ENCODE measurements at places on chromosomes 3 and 15. TPM values are rescaled to one million over a fixed set of nuclear protein-coding genes. Genes with fewer than 3 reads are reported as not detected.

DNA sequence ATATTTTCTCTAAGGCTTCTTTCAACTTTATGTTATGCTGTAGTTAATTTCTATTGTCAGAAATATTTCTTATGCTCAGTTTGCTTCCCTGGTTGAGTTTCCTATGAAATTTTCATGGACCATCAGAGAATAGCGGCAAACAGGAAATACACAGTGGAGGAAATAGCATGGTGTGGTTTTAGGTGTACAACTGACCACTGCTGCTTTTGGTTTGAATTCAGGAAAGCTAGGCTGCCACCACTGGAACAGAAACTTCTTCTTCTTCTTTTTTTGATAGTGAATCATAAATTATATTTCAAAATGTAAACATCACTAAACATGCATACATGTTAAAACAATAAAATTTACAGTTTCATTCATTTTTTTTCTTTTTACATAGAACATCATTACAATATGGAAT, 316.6 kb upstream of the TGFBR2 start:
- H3K4me1 ChIP-seq: peaks cover 66% of the 10 kb centered on the region
- no peaks in the 10 kb centered on the region for H3K36me3 ChIP-seq
- H3K27ac ChIP-seq: no peak overlapping the region
- no peaks in the 10 kb centered on the region for H3K27me3 ChIP-seq

GRCh38 chr3:45572755-45573154, 21.8 kb upstream of the LIMD1 start:
- H3K36me3 ChIP-seq: no peaks in the 10 kb centered on the region
- peaks cover 22% of the 10 kb centered on the region for H3K4me1 ChIP-seq
- DNase-seq: no peak
- no peak overlapping the region for H3K27ac ChIP-seq
- H3K27me3 ChIP-seq: no peaks in the 10 kb centered on the region

ALS2CL gene
- 3.6 TPM for total RNA-seq

TMEM39A gene
- total RNA-seq: 73.1 TPM

CHRM5 gene
- not detected for total RNA-seq

GRCh38 chr3:193853511-193854219, 260.7 kb downstream of the OPA1 start:
- no peak overlapping the region for H3K27ac ChIP-seq
- H3K4me3 ChIP-seq: no peak overlapping the region
- H3K27me3 ChIP-seq: peaks cover 35% of the 10 kb centered on the region
- peaks cover 23% of the 10 kb centered on the region for H3K4me1 ChIP-seq
- H3K36me3 ChIP-seq: no peaks in the 10 kb centered on the region

DNA sequence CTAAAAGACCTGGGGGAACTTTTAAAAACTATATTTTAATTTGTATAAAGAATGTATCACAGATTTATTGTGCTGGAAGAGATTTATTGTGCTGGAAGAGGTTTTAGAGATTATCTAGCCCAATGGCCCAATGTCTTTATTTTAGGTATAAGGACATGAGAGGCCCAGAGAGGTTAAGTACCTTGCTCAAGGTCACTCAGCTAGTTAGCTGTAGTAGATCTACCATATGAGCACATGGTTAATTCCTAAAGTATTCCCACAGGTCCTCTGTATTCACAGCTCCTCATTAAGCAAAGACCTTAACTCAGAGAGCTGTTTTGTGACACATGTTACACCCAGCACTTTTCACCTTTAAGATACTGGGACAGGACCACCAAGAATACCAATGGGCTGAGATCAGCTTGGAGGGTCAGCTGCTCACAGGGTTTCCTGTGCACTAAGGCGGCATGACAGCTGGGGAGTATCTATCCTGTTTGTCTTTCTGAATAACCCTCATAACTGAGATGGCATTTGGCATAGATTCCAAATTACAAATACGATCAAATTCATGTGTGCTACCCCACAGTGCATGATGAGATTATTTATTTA, 143.1 kb upstream of the TBL1XR1 start:
- H3K27ac ChIP-seq: peak overlapping the region; percentile 84
- peaks cover 89% of the 10 kb centered on the region for H3K4me1 ChIP-seq
- no peak for DNase-seq
- H3K36me3 ChIP-seq: no peaks in the 10 kb centered on the region

- no peaks in the 10 kb centered on the region for H3K36me3 ChIP-seq
- no peak overlapping the region for H3K4me3 ChIP-seq
- no peaks in the 10 kb centered on the region for H3K4me1 ChIP-seq
- H3K27me3 ChIP-seq: no peaks in the 10 kb centered on the region
Measured at GRCh38 chr3:98180319-98180890, 13.9 kb downstream of the OR5H15 start.

DNA sequence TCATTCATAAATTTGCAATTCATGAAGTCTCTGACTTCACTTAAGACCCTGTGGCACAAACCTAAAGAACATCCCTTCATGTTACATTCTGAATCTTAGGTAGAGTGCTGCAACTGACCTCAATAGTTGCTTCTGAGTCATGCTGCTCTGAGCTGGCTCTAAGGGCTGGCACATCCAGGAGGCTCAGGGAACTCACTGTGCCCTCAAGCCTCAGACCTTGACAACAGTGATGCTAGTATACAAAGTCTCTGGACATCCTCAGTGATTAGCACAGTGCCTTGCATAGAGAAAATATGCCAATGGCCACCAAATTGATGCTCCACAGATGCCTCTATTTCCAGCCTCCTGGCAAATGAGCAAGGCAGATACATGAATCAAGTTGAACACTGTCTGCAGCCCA, 740.9 kb upstream of the LMCD1 start:
- H3K27ac ChIP-seq: no peak overlapping the region
- no peaks in the 10 kb centered on the region for H3K27me3 ChIP-seq
- H3K36me3 ChIP-seq: no peaks in the 10 kb centered on the region
- no peak for DNase-seq
- H3K4me1 ChIP-seq: no peaks in the 10 kb centered on the region
- H3K4me3 ChIP-seq: no peak overlapping the region

- H3K27me3 ChIP-seq: no peaks in the 10 kb centered on the region
- no peak overlapping the region for H3K27ac ChIP-seq
- no peak overlapping the region for H3K4me3 ChIP-seq
- peaks cover 60% of the 10 kb centered on the region for H3K4me1 ChIP-seq
- no peaks in the 10 kb centered on the region for H3K36me3 ChIP-seq
- no peak for DNase-seq
Measured at GRCh38 chr15:68073576-68074288, 19.6 kb downstream of the PIAS1 start.

ITPR1 gene
- 44.7 TPM for total RNA-seq

- DNase-seq: no peak
- peaks cover 35% of the 10 kb centered on the region for H3K4me1 ChIP-seq
- no peaks in the 10 kb centered on the region for H3K27me3 ChIP-seq
Measured at GRCh38 chr15:72482275-72482674, 8.1 kb downstream of the ARIH1 start.

PLA2G4D gene
- not detected for total RNA-seq

DNA sequence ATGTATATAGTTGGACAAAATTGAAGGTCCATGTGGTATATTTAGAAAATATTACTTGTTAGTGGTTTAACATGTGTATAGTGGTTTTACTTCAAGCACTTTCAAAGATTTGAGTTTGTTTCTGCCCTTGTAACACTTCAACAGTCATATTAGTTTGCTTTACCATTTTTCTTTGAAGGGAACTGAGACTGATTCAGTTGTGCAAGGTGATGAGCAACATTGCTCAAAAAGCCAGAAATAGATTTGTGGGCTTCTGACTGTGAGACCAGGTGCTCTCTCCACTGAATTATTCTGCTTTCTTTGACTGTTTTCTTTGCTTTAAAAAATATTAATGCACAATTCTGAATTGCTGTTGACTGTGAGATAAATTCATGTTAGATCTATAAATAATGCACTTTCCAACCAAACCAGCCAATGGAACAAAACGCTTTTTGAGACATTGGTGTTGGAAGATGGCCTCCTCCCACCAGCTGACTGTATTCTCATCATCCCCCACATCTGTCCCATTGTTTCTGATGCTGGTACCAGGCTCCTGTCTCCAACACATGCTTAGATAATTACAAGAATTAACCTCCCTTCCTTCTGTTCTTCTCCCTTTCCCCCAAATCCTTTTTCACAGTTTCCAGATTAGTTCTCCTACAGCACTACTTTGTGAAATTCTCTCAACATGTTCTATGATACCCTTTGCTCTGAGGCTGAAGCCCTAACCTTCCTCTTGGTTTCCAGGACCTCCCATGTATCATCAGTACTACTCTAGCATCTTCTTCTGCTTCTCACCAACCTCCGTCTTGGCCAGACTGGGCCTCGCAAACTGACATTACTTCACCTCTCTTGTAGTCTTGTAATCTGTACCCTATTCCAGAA, 27.9 kb downstream of the PLCL2 start:
- H3K4me1 ChIP-seq: peaks cover 13% of the 10 kb centered on the region
- H3K4me3 ChIP-seq: no peak overlapping the region
- H3K27ac ChIP-seq: no peak overlapping the region
- no peaks in the 10 kb centered on the region for H3K36me3 ChIP-seq

All from chondrocyte (in vitro differentiated cells).